Activated T-cell treated with anti-CD3 and anti-CD28 coated beads, Interleukin-2, amount 50 U/mL, for 24 hours (primary cell): ENCODE measurements at places on chromosomes 7 and 10.

GRCh38 chr10:62019013-62019684, 117.7 kb downstream of the ARID5B start:
- DNase-seq = no peak

- DNase-seq = no peak
These were observed 11.4 kb downstream of the BCAP29 start for GRCh38 chr7:107591421-107591820.

DNA sequence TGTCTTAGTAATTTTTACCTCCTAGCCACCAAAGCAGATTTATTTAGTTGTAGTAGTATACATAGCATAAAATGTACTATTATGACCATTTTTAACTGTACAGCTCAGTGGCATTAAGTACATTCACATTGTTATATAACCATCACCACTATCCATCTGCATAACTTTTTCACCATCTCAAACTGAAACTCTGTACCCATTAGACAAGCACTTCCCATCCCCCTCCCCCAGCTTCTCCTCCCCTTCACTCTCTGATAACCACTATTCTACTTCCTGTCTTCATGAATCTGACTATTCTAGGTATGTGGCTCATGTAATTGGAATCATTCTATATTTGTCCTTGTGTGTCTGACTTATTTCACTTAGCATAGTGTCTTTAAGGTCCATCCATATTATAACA, 71.9 kb downstream of the MRPL32 start:
- no peak for DNase-seq

DNA sequence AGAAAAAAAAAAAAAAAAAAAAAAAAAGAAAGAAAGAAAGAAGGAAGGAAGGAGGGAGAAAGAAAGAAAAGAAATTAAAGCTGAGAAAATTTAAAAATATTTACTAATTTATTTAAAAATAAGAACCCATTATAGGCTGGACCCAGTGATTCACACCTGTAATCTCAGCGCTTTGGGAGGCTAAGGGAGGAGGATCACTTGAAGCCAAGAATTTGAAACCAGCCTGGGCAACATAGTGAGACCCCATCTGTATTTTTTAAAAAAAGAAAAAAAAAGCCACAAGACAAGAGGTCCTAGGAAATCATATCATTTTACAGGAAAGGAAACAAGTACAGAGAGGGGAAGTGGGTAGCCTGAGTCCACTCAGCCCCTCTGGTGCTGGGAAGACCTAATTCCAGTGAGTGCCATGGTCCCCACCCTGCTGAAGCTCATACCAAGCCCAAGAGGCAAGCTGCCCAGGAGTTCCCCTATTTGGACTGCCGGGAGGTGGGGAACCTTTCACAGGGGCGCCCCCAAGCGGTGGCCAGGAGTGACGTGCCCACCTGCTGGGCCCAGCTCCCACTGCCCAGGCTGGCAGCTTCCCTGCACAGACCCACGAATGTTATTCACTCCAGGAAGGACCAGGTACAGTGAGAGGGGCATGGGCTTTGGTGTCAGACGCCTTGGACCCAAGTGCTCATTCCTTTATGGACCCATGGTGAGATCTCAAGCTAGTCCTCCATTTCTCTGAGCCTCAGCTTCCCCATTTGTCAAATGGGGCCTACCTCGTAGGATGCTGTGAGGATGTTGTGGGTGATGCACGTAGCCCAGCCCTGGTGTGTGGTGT, 133.6 kb downstream of the ZMIZ1 start:
- DNase-seq = peak; percentile 46

GRCh38 chr7:68980011-68980410, 618.3 kb upstream of the AUTS2 start:
- DNase-seq = no peak

DNA sequence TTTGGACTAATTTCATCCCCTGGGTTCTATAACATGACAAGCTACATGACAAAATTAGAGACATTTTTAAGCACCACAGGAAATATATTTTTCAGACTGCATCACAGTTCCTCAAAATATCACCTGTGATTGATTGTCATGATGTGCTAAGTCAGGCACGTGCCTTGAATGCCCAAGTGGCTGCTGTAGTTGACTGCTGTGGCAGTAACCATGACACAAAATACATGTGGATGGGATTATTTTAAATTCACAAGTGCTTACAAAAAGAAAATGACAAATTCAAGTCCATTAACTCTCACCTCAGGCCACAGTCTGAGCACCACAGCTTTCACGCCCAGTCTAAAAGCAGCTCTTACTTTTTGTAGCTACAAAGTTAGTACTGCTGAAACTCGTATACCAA, 45.5 kb downstream of the TNPO3 start:
- no peak for DNase-seq

DNA sequence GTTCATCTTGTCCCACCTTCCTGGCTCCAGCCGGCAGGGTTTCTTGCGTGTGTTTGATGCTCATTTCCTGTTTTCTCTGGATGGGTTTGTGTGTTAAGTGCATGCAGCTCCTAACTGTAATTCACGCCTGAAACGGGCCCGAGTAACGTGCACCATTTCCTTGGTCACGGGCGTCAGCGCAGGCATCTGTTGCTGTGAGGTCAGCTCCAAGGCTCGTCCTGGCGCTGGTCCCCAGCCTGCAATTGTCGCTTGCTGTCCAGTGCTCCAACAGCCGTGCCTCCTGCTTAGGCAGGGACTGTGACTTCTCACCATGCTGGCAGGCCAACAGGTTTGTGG, 201.1 kb downstream of the GLRX3 start:
- DNase-seq = no peak

- DNase-seq = peak; percentile 74
These were observed 589 bp downstream of the LDB1 start for GRCh38 chr10:102119417-102120141.
